ENCODE measurements at places on chromosomes 7 and 10.

DNA sequence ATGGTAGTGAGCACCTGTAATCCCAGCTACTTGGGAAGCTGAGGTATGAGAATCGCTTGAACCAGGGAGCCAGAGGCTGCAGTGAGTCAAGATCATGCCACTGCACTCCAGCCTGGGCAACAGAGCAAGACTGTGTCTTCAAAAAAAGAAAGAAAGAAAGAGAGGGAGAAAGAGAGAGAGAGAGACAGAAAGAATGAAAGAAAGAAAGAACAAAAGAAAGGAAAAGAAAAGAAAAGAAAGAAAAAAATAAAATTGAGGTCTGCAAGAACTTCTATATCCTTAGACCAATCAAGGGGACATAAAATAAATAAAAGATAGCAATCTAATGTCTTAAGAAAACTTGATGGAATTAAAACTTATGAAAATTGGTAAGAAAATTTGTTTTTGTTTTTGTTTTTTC lies 34.9 kb upstream of the PARD3 start:
- no peak for DNase-seq

GRCh38 chr7:42688056-42688371 lies 223.9 kb downstream of the C7orf25 start:
- no peak for DNase-seq

DNA sequence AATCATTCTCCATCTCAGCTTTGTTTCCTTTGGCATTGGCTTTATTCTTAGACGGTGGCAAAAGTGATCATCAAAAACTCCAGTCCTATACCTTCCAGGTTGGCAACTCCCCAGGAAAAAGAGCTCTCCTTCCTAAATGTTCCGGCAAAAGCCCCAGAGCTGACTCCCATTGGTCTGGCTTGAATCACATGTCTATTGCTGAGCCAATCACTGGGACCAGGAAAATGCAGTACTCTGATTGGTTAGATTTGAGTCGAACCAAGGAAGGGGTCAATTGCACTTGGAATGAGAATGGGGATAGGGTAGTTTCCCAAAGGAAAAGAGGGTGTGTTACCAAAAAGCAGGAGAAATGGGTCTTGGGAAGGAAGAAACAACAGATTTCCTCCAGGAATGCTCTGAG lies 22.3 kb downstream of the LEP start:
- DNase-seq = no peak

DNA sequence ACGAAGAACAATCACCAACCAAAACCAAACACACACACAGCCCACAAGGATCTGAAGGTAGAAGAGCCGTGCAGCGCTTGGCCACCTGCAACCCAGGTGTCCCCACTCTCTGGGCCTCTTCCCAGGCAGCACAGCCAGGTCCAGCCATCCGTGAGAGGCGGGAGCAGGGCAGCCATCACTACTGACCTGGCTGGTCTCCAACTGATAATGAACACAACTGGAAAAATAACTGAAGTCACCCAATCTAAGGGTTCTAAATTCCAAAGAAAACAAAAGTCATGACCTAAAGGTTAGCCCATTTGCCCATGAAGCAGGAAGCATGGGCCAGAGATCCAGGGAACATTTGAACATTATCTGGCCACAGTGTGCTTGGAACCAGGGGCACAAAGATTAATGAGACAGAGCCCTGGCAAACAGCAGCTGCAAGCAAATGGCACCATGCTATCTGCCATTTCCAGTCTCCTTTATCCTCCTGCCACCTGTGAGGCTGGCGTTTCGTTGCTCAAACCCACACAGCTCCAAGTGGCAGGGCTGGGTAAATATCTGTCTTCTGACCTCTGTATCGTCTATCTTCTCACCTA lies 207.9 kb downstream of the TNS3 start:
- DNase-seq = no peak

GRCh38 chr10:14648946-14649345 lies 125.8 kb downstream of the FAM107B start:
- DNase-seq = no peak

GRCh38 chr10:59079386-59080226 lies 96.8 kb upstream of the PHYHIPL start:
- no peak for DNase-seq

DNA sequence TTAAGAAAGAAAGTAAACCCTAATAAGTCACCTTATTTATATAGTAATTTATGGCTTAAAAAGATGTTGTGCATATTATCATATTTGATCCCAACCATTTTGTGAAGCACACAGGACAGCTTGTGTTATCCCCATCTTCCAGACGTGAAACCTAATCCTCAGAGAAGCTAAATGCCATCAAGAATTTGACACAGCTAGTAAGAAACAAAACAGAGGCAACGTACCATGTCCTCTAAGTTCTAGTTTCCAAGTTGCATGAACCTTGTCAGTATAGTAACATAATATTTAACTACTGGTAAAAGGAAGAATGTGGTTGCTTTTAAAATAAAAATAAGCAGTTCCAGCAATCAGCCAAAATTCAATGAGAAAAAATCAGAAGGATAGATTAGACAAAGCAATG lies 41.5 kb downstream of the PTN start:
- no peak for DNase-seq

DNA sequence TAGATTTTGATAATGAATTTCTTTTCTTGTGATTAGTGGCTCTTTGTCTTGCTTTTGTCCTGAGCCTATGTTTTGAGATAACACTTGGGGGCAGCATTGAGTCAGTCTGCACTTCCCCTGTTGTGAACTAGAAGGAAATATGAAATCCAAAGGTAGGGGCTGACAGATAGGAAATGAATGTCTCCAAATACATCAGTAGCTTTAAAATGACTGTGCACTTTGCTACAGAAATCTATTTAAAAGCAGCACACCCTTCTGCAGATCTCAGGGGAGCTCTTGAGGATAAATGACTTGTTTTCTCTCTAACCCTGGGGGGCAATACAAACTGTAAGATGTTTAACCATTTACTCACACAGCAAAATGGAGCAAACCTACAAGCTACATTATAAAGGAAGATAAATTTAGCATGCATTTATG lies 176.0 kb upstream of the MYO3A start:
- no peak for DNase-seq

GRCh38 chr7:39757604-39758003 lies 134.2 kb downstream of the RALA start:
- no peak for DNase-seq

- no peak for DNase-seq
Observed at GRCh38 chr10:129617768-129618167, 150.7 kb downstream of the MGMT start.

GRCh38 chr7:157568770-157569584 lies 232.2 kb downstream of the DNAJB6 start:
- DNase-seq = no peak

DNA sequence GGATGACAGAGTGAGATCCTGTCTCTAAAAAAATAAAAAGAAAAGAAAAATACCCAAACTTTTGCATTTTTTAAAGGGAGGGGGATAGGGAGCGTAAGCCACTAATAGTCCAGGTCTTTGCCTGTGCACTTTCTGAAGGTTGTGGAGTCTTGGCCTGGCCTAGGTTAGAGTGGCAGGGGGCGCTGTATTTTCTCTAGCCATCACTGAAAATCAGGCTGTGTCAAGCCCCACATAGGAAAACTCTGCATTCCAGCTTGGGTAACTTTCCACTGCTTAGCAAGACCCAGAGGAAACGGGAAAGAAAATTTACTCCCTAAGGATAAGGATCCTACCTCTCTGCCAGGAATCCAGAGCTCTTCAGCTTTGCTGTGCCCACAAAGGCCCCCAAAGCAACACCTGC lies 10.5 kb upstream of the PAX4 start:
- DNase-seq = no peak

- no peak for DNase-seq
Observed at GRCh38 chr10:118592675-118593330, 2.6 kb downstream of the PRLHR start.

DNA sequence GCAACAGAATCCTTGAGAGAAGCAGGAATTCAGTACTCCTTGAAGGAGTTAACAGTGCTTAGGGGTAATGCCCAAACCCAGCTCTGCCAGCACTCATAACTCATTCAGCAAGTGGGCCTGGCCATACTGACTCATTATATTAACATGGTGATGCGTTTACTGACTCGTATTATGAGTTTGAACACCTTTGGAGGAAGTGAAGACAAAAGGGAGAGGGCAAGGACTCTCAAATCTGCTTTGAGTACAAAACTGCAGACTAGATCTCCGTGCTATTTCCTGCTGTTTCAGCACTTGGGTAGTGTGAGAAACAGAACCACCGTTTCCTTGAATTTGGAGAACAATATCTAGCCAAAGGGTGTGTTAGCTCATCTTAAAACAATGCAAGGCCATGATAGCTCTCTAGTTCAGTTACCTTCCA lies 30.8 kb downstream of the SLC16A9 start:
- DNase-seq = no peak

DNA sequence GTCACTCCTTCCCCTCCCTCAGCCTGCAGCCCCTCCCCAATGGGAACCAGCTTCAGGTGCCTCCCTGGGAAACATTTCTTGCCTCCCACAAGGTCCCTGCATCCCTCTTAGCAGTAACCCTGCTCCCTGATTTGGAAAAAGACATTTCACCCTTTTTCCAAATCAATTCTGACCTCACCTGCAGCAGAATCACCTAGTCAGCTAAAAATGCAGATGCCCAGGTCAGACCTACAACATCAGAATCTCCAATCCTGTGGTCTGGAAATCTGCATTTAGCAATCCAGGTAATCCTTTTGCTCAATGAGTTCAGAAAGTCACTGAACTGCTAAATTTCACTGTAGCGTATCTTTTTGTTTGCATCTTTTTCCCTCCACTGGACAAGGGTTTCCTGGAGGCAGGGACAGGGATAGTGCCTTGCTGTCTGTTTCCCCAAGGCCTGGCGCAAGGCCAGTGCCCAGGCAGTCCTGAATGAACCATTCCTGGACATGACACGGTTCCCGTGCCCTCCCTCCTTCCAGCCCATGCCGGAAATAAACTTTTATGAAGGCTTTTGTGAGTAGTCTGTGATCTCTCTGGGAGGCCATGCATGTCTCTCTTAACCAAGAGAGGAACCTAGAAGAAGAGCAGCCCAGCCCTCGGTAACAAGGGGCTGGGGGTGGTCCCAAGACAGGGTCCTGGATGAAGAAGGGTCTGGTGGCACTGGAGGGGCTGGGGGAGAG lies 44.0 kb downstream of the COL13A1 start:
- no peak for DNase-seq

DNA sequence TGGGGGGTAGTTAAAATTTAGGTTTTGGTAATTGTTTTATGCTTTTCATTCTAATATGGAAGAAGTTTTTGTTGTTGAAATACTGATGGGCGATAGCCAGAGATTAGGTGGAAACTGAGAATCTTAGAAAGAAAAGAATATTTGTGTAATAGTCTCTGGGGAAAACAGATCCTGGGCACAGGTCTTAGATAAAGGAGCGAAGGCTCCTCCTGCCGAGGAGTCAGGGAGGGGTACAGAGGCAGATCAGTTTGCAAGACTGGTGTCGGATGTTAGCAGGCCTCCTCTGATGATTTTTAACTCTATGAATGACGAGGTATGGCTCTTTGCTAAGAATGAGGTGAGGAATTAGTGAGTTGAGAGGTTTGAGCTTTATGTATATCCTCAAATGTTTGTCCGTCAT lies 339.7 kb downstream of the HGF start:
- no peak for DNase-seq

- no peak for DNase-seq
Observed at GRCh38 chr10:129793479-129793878, 170.6 kb downstream of the EBF3 start.

- no peak for DNase-seq
Observed at GRCh38 chr10:10994360-10994759, 23.3 kb upstream of the CELF2 start.

DNA sequence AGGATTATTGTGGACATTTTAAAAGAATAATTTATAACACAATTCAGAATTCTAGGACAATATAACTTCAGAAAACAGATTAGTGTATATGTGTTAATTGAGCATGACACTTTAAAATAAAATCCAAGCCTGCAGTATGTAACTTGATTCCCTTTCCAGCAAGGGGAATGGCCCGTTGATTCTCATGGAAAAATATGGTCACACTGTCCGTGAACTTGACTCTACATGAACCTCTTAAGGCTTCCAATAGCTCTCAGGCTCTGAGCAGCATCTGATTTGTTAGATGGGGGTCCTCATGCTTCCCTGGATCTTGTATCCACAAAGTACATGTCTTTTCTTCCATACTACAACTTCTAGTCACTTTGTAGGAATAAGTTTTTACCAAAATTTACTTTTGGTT lies 85.5 kb upstream of the AKR1E2 start:
- no peak for DNase-seq

DNA sequence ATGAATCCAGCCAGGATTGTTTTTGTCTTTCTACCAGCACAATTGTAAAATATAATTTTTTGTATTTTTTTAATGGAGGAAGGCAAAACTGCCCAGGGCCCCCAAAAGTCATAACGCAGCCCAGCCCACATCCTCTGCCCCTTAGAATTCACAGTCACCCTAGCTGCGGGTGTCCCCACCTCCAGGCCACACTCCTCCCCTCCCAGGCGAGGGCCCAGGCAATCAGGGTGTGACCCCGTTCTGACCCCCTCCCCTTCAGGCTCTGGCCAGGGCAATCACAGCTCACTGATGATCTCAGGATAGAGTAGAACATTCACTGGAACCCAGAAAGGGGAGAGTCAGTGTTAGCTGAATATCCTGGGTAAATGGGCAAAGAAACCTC lies 92.0 kb upstream of the MACROH2A2 start:
- no peak for DNase-seq

DNA sequence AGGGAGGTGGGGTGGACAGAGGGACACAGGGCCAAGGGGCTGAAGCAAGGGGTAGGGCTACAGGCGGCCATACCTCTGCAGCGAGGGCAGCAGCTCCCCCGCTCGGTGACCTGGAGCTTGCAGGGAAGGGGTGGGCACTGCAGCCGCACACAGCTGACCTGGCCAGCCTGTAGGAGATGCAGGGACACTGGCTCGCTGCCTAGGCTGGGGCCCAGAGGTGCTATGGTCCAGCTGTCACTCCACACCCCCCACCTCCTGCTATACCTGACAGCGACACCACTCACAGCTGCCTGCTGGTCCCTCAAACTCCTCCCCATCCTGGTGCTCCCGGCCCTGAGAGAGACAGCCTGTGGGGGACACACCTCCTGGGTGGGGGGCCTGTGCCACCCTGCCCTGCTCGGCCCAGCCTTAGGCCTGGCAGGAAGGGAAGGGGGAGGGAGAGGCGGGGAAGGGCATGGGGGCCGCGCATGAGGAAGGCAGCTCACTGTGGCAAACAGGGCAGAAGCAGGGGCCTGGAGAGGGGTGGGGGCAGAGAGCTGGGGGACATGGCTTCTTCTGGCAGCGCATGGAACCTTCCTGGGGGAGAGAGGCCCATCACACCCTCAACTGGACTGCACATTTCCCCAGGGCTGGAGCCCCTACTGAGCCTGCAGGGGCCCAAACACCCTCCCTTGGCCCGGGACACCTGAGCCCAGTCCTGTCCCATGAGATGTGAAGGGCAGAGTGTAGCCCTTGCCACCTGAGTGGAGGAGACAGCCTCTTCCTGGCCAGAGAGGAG lies 23.9 kb downstream of the ATP6V1F start:
- no peak for DNase-seq

DNA sequence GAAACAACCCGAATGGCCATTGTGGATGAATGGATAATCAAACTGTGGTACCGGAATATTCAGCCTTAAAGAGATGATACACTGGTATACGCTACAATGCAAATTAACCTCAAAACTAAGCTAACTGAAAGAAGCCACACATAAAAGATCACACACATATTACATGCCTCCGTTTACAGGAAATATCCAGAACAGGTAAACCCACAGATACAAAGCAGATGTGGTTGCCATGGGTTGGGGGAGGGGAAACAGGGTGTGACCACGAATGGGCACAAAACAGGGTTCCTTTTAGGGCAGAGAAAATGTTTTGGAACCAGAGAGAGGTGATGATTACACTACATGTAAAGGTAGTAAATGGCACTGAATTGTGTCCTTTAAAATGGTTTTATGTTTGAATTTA lies 16.6 kb downstream of the ESYT2 start:
- no peak for DNase-seq

- no peak for DNase-seq
Observed at GRCh38 chr10:81021428-81022129, 483.9 kb downstream of the SH2D4B start.
